GM12864 (cell line): ENCODE measurements at places on chromosomes 2 and 18.
A peak's percentile ranks its signal among the peaks of the same experiment; 100 is the strongest.

DNA sequence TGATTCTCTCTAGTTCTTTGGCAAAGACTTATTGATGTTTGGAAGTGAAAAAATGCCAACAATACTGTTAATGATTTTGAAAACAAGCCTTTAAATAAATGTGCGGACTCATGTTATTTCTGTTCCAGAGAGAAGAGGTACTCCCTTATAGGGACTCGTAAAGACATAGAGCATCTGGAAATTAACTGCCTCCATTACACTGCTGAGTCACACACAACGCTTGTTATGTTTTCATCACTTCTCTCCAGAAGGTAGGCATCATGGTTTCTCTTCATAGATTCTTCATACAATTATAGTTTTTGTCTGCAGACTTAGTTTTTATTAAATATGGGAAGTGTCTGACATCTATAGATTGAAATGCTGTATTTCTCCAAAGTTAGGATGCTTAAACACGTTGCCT, 302.5 kb upstream of the EPC2 start:
- DNase-seq, result no peak

DNA sequence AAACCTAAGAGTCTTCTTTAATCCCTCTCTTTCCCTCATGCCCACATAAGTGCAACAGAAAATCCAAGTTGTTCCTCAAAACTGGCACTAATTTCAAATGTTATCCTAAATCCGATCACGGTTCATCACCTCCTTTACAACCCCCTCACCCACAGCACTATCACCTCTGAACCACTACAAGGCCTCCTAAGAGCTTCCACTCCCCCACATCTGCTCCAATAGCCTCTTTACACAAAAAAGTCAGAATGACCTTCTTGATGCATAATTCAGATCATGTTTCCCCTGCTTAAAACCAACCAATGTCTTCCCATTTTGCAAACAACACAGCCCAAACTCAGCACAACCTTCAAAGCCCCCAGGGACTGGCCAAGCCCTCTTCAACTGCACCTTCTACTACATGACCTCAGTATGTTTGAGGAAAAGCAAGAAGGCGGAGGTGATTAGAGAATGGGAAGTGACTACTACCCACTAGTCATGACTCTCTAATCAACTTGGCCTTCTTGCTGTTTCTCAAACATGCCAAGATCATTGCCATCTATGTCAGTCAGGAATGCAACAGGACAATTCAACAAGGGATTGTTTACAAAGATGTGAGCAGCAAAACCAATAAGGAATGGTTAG, 34.6 kb upstream of the GCC2 start:
- no peak for DNase-seq

DNA sequence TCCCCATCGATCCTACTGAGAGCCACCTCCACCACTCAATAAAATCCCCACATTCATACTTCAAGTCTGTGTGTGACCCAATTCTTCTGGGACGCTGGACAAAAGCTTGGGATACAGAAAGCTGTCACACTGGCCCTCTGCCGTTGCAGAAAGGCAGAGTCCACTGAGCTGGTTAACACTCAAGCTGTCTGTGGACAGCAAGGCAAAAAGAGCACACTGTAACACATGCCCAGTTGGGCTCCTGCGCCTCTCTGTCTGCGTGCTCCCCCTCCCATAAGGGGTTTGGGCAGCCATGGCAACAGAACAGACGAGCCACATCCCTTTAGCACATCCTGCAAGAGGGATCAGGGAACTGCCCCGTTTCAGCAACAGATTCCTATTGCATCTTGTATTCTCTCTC, 106.9 kb upstream of the RGPD4 start:
- no peak for DNase-seq

DNA sequence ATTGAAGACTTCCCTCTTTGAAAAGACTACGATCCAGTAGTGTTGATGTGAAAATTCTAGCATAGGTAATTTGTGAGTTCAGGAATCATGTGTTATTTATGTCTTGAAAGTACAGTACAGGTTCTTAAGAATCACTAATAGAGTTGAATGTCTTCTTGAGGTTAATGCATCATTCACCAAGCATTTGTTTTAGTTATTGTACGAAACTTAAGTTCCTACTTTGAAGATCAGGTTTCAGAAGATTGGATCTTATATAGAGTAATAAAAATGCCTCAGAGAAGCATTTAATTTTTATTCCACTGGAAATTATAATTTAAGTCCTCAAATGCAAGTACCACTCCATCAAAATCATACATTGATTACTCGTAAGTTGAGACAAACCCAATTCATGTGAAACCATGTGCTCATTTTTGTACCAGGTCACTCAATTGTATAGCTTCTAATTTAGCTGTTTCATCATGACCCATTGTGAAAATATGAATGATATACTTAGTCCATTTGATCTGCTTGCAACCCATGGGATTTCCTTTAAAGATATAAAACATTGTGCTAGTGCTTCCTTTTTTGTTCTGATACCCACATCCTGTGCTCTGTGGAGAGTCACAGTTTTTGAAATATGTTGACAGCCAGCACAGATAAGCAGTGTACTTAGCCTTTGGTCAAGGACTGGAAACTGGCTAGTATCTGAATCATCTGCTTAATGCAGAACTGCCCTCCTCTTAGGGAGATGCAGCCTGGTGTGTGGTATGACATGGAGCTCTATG, 22.5 kb upstream of the RAB27B start:
- DNase-seq, result no peak

DNA sequence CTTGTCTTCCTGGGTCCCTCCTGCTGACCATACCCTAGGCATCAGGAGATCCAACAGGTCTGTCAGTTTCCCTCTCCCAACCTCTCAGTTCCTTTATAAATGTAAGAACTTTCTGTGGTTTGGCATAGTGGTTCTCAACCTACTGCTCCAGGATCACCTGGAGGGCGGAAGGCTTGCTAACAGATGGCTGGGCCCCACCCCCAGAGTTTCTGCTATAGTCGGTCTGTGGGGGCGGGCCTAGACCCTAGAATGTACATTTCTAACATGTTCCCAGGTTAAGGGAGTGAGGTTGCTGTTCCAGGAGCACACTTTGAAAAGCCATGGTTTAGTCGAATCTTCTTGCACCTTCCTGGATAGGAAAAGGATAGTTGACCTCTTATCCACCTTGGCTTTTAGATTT, 37.0 kb downstream of the HK2 start:
- no peak for DNase-seq

DNA sequence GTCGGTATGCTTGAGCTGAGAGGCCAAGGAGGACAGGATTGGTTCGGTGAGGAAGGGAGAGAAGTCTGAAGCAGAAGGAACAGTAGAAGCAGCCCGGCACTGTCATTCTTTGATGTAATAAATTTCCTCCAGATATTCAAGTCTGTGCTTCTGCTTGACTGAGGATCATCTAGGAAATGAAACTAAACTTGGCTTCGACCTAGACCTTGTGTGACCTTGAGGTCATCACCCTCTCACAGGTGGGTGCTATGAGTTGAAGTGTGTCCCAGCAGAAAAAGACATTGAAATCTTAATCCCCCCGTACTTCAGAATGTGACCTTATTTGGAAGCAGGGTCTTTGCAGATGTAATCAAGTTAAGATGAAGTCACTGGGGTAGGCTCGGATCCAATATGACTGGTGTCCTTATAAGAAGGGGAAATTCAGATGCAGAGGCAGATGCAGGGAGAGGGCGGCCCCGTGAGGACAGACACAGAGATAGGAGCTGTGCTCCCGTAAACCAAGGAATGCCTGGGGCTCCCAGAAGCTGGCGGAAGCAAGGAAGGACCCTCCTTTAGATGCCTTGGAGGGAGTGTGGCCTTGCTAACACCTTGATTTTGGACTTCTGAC, 49.0 kb downstream of the PRKCE start:
- no peak for DNase-seq

GRCh38 chr2:36379710-36380448, 24.3 kb downstream of the CRIM1 start:
- no peak for DNase-seq

GRCh38 chr2:176435729-176436128, 166.5 kb downstream of the MTX2 start:
- DNase-seq, result no peak

DNA sequence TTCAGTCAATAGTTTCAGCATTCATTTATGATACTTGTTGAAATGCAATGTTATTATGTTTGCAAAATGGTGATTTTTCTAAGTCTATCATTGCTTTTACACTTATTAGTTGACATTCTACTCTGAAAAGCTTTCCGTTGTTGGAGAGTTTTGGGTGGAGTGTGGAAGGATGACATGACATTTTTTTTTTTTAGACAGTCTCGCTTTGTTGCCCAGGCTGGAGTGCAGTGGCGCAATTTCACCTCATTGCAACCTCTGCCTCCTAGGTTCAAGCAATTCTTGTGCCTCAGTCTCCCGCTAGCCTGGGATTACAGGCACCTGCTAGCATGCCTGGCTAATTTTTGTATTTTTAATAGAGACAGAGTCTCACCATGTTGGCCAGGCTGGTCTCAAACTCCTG, 29.8 kb downstream of the PIKFYVE start:
- DNase-seq, result no peak

- DNase-seq, result no peak
These were observed 69.4 kb upstream of the ARHGAP28 start for GRCh38 chr18:6659963-6660725.

- no peak for DNase-seq
These were observed 37.1 kb upstream of the ASAP2 start for GRCh38 chr2:9169349-9170107.

DNA sequence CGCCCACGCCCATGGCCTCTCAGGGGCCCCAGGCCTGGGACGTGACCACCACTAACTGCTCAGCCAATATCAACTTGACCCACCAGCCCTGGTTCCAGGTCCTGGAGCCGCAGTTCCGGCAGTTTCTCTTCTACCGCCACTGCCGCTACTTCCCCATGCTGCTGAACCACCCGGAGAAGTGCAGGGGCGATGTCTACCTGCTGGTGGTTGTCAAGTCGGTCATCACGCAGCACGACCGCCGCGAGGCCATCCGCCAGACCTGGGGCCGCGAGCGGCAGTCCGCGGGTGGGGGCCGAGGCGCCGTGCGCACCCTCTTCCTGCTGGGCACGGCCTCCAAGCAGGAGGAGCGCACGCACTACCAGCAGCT, 2.4 kb downstream of the B3GNT7 start:
- DNase-seq, result no peak

DNA sequence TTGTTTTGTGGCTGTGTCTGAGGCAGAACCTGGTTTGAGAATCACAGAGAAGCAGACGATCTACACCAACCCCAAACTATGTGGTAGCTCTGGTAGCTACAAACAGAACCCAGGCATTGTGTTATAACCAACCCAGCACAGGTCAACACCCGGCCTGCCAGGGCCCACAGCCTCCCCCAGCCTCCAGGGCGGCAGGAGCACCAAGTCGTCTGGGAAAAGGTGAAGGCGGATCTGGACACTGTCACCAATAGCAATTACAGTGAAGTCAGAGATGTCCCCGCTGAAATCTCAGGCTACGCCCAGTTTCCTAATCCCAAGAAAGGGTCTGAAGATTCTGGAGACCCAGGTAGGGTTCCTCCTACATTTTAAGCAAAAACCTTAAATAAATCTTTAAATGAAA, 3.6 kb downstream of the HJURP start:
- no peak for DNase-seq

GRCh38 chr2:88828397-88829137, 137.1 kb downstream of the RPIA start:
- DNase-seq, result no peak

GRCh38 chr2:223519471-223519870, 82.7 kb downstream of the SCG2 start:
- DNase-seq, result no peak

- no peak for DNase-seq
These were observed 58.0 kb upstream of the EDAR start for GRCh38 chr2:109046925-109047508.

DNA sequence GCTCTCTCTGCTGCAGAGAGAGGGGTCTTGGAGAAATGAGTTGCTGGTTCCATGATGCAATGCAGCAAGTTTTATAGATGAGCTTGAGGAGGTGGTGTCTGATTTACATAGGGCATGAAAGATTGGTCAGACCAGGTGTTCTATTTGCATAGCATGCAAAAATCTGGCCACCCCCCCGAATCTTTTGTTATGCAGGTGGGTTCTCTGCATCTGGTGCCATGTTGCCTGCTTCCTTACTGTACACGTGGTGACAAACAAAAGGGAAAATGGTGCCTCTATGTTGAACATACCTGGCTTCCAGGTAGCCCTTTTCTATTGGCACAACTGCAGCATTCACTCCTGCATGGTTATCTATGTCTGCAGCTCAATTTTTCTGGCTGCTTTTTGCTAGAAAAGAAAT, 169.4 kb downstream of the GALNT1 start:
- DNase-seq, result no peak

DNA sequence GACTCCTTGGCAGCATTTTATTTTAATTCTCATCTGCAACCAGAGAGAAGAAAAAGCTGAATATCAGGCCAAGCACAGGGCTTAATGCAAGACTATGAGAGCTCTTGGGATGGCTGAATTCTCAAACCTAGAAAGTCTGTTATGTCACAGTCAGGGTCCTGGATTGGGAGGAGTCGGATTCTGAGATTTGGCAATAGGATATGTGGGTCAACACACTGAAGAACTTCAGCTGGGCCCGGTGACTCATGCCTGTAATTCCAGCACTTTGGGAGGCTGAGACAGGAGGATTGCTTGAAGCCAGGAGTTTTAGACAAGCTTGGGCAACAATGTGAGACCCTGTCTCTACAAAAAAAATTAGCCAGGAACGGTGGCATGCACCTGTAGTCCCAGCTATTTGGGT, 102.4 kb downstream of the COL3A1 start:
- DNase-seq, result no peak

- no peak for DNase-seq
These were observed 36.0 kb downstream of the AGFG1 start for GRCh38 chr2:227507963-227508362.

GRCh38 chr2:178863856-178864620, 56.8 kb upstream of the TTN start:
- DNase-seq, result no peak

GRCh38 chr2:188092734-188093133, 198.9 kb upstream of the GULP1 start:
- no peak for DNase-seq

- no peak for DNase-seq
These were observed 217.0 kb downstream of the NCK2 start for GRCh38 chr2:105961599-105962146.

GRCh38 chr2:65264821-65265670, 37.4 kb downstream of the ACTR2 start:
- peak; percentile 49 for DNase-seq

DNA sequence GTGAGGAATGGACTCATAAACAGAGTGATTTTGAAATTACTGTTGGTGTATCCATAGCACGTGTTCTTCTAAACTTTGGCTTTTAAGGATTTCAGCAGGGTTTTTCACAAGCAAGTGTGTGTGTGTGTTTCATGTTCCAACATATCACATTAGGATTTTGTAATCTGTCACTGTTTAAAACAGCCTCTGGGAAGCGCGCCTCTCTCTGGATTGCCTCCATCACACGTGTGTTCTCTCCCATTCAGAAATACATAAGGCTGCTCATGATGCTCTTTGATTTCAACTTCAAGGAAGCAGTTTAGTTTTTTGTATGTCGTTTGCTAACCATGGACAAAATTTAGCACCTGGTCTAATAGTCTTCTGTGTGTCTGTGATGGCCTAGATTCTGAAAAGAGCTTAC, 370.4 kb downstream of the MTX2 start:
- DNase-seq, result no peak

GRCh38 chr18:11113046-11113548, 36.3 kb downstream of the PIEZO2 start:
- DNase-seq, result no peak

- DNase-seq, result no peak
These were observed 15.9 kb upstream of the SEC11C start for GRCh38 chr18:59123588-59124369.
